ENCODE measurements at places on chromosomes 4 and X.

GRCh38 chr4:154086247-154086646, 297.4 kb upstream of the SFRP2 start:
- DNase-seq: no peak

DNA sequence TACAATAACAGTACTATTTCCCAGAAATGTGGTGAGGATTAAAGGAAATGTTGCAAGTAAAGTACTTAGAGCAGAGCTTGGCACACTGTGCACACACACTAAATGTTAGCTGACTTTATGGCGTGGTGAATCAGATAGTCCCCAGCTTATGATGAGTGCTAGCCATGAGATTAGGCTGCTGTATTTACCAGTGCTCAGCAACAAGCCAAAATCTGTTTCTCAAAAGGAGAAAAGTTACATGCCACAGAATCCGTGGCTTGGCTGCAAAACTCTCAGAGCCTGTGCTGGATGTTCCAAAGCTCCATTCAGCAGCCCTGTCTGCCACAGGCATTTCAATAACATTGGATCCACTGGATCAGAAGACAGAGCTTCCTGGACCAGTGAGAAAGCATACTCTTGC, 12.8 kb upstream of the STBD1 start:
- DNase-seq: no peak

GRCh38 chrX:13428053-13428786, 108.4 kb upstream of the ATXN3L start:
- DNase-seq: no peak

- peak; percentile 7 for DNase-seq
Observed at GRCh38 chr4:88158489-88159228, at the start of gene ABCG2. ABCG2 (minus strand) TSS chr4:88158639; CDS start chr4:88139995, 18,644 bp downstream.

GRCh38 chr4:87805971-87806370, 6.6 kb downstream of the IBSP start:
- DNase-seq: no peak

- DNase-seq: no peak
Observed at GRCh38 chr4:6031846-6032245, 13.6 kb upstream of the C4orf50 start.

DNA sequence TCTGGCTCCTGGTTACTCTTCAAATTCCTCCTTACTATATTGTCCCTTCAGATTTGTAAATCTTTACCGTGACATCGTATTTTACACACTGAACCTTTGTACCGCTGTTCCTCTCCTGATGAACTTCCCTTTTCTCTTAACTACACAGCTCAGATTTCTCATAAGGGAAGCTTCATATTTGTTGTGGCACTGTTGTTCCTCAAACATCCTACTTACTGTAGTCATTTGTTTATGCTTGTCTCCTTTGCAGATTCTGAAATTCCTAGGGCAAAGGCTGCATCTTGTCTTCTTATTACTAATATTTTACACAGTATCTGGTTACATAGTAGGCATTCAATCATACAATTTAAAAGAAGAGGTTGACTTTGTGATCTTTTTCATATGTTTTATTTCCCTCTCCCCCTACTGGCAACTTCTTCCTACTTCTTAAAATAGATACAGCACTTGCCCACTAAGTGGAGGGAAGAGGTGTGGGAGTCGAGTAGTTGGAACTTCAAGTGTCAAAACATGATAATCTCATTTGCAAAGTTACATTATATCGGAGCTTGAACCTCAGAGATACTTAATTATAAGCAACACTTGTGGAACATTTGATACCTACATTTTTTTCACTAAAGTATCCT, 50.0 kb downstream of the TET2 start:
- no peak for DNase-seq

- no peak for DNase-seq
Observed at GRCh38 chrX:121301356-121301755, 253.9 kb downstream of the GLUD2 start.

DNA sequence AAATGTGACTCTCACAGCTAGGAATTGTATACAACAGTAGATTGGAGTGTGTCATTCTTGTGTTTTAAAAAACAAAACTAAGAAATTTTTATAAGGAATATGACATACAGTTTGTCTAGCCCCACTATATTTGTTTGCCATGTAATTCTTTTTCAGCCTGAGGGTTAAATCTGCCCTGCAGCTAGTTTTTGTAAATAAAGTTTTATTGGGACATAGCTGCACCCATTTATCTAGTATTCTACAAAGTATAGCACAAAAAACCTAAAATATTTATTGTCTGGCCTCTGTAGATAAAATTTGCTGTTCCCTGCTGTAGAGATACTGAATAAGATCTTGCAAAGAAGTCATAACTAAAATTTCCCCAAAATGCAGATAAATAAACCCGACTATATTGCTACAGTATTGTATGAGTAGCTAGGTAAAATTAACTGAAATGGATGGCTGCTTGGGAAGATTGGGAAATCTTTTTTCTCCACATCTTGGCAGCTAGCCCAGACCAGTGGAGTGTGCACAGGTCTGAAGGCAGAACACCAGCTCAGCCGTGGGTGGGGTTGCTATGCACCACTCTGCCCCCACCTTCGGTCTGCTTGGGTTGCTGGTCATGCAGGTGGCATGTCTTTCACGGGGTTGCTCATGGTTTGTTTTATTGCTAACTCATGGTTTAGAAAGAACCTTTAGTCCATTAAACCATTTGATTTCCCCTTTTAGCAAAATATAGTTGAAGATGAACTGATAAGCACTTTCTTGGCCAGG, 127.9 kb downstream of the KLHL8 start:
- DNase-seq: no peak

GRCh38 chrX:91434351-91435168, at the start of gene PABPC5:
PABPC5 (plus strand) TSS chrX:91434839; CDS start chrX:91435578, 739 bp downstream.
- DNase-seq: no peak

DNA sequence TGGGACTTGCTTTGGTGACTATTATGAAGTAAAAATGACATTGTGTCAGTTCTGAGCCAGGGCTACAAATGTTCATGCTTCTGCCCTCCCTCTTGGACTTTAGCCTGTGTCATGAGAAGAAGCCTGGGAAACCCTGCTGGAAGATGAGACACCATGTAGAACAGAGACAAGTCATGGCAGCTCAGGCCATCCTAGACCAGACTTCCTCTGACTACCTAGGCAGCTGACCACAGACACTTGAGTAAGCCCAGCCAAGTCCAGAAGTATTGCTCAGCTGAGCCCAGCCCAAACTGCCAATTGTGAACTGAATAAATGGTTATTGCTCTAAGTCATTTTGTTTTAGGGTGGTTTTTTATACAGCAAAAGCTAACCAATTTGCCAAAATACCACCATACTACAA, 467.6 kb upstream of the CNKSR2 start:
- no peak for DNase-seq

- DNase-seq: peak; percentile 13
Observed at GRCh38 chrX:40734971-40735324, 394 bp downstream of the MED14 start.

DNA sequence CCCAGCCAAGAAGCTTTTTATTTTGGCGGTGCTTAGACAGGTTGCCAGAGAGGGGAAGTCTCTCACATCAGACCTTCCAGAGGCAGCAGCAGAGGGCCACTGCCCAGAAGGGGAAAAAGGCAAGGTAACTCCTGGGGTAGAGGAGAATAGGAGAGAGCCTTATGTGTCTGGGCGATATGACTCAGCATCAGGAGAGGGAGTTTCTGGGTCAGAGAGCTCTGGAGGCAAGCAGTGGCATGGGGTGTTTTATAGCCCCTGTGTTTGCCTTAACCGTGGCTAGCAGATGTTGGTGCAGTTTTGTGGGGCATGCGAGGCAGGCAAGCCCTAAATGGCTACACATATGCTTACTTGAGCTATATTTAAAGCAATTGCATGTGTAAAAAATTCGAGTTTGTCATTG, 8.3 kb upstream of the ZXDB start:
- DNase-seq: no peak

- DNase-seq: peak; percentile 40
Observed at GRCh38 chrX:13123857-13124345, 79.5 kb upstream of the FAM9C start.

GRCh38 chrX:40385256-40385655, 195.5 kb upstream of the ATP6AP2 start:
- DNase-seq: no peak

DNA sequence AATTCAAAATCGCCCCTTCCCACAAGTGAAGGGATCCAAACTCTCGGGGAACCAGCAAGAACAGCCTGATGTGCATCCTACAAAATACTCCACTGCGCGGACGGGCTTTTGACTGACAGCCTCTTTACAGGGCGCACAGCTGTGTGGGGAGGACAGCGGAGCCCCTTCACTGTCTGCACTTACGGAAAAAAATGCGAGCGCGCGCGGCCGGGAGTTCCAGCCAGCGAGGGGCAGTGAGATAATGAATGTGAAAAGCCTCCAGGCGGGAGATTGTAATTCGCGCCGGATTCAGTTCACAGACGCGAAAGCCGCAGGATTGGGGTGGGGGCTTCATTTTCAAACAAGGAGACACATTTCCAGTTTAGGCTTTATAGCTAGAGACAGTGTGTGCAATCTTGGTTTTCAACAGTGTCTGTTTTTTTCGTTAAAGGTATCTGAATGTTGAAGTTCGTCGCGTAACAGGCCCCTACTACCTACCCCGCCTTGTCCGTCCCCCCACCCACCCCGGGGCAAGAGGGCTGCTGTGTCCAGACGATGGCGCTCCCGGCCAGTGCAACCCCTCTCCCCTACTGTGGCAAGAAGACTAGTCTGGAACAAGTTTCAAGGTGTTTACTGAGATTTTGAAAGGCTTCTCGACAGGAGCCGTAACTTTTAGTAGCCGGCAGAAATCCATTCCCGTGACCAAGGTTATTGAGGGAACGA, 1.7 kb upstream of the GPR50 start:
- no peak for DNase-seq

- DNase-seq: no peak
Observed at GRCh38 chr4:4259484-4260100, 11.6 kb upstream of the TMEM128 start.

- DNase-seq: peak; percentile 92
Observed at GRCh38 chrX:39854772-39855747, 242.7 kb downstream of the BCOR start.

- no peak for DNase-seq
Observed at GRCh38 chrX:86806786-86807185, 658.5 kb downstream of the DACH2 start.

GRCh38 chr4:59539401-59539800, 1660.7 kb upstream of the ADGRL3 start:
- DNase-seq: no peak

- no peak for DNase-seq
Observed at GRCh38 chr4:88836216-88836615, 138.6 kb upstream of the NAP1L5 start.

- DNase-seq: peak; percentile 12
Observed at GRCh38 chr4:145487631-145488030, 6.0 kb downstream of the SMAD1 start.

GRCh38 chr4:123557857-123558536, 161.4 kb downstream of the SPRY1 start:
- no peak for DNase-seq

DNA sequence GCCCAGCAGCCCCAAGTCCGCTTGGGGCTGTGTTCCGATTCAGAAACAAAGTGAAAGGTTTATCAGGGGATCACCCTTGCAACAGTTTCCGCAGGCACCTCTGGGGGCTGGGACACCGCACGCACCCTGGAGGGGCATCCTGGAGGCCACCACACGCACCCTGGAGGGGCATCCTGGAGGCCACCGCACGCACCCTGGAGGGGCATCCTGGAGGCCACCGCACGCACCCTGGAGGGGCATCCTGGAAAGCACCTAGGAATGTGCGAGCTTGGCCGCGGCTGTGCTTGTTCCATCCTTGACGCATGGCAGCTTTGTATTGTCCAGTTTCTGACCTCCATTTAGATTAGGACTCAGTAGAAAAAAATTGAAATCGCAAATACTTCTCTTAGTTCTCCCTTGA, 21.3 kb upstream of the CBR4 start:
- DNase-seq: no peak

DNA sequence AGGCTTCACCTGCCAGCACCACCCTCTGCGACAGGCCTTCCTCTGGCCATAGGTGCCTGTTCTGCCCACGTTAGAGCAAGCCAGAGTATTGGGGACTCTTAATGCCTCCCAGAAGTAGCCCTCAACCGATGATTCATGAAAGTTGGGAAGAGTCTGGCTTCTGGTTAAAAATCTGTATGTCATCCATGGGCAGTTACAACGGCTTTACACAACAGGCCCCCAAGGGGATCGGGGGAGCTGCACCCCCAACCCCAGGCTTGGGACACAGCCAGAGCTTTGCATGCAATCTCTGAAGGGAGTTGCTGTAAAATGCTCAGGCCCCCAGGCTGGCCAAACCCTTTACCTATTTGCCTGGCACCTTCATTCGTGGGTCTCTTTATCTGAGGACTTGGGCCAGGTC, 5.4 kb upstream of the CYTL1 start:
- DNase-seq: no peak

DNA sequence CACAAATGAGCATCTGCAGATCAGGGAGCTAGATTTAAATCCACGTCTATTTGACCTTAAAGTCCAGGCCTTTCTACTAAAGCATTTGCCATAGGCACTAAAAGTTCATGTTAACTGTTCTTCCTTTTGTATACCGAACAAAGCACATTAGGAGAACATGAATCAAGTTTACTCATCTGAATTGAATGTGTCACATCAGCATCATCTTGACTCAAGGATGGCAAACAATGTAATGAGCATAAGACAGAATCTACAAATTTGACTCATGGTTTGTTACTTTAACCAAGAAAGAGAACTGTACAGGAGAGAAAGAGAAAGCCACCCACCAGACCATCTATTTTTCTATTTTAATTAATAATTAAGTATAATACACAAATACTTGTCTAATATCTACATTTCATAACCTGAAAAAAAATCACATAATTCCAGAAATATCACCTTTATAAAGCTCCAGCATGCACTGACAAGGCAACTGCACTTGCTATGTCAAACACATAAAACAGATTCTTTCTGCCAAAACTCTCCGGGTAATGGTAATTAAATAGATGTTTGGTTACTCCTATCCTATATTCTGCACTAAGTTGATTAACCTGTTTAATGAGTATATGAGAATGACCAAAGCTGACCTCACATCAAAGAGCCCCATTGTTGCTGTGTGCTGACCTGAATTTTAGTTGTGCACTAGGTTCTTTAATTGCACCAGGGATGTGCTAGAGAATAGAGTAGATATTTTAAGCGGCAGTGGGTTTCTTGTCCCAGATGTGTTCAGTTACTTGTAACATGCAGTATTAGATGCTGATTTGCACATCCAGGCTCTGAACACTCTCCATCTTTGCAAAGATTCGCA, 42.5 kb upstream of the LEF1 start:
- no peak for DNase-seq

DNA sequence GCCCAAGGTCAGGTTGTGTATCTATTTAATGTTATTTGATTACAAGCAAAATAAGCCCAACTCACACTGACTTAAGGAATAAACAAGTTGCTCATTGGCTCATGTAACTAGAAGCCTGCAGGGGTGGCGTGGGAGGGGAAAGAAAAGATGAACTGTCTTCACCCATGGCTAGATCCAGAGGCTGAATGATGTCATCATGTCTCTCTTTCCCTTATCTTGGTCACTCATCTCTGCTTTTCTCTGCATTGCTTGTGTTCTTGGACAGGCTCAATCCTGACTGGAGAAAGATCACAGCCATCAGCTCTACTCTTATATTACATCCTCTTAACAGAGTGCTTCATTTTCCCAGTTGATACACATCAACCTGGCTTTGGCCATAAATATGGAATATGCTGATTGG, 290.0 kb upstream of the DIAPH2 start:
- DNase-seq: no peak

Data from CD4-positive, alpha-beta T cell treated with Interleukin-4 for 4 hours (primary cell).